CD4-positive, alpha-beta T cell treated with Interleukin-17A for 1 hour (primary cell): ENCODE measurements at places on chromosomes 2 and 18.

DNA sequence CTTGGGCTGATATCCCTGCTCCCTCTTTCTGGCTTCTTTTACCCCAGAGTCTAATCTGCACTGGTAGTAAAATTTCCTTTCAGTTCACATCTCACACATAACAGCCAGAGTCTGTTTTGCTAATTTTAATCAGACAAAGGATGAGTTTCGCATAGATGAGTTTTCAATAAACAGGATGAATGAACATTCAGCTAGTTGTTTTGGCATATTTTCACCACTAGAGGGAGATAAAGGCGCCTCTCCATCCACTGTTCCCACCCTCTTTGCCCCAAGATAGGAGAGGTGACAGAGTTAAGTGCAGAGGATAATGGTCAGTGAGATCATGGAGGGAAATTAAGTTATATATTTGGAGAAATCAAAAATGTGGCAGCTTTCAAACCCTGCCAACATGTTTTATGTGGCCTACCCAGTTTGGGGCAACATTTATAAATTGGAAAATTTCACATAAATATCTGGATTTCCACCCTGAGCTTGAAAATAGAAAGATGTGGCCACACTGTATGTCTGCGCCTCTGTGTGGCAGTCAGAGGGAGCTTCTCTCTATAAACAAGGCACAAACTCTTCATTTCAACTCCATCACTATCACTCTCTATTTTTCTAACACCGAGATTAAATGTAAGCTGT lies 48.5 kb upstream of the DTNA start:
- DNase-seq = peak; percentile 20

DNA sequence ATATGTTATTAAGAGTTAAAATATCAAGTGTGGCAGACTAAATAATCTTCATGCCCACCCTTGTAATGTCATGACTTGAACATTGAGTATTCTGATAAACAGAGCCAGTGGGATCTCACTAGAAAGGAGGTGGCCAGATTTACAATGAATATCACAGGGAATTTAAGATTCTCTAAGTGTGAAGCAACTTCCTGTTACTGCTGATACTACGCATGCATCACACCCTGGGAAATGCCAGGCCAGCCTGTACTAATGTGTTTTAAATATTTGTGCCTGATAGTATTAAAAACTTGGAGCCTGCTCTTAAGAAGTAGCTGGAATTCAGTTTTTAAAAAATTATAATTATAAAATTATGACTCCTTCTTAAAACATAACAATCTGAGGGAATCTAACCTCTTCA lies 148.3 kb downstream of the LAMA3 start:
- peak; percentile 21 for DNase-seq

GRCh38 chr2:76330865-76331264 lies 620.1 kb upstream of the GCFC2 start:
- no peak for DNase-seq

DNA sequence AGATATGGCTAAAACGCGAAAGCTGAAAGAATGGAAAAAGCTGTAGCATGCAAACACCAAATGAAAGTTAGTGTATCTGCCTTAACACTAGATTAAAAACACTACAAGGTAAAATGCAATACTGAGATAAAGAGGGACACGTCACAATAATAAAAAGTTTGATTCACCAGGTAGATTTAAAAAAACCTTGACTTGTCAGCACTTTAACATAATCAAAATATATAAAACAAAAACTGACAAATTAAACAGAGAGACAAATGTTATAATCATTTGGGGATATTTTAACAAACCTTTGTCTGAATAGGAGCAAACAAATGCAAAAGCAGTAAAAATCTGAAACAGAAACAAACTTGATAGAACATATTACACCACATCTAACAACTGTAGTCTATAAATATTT lies 18.3 kb downstream of the TLK1 start:
- no peak for DNase-seq

DNA sequence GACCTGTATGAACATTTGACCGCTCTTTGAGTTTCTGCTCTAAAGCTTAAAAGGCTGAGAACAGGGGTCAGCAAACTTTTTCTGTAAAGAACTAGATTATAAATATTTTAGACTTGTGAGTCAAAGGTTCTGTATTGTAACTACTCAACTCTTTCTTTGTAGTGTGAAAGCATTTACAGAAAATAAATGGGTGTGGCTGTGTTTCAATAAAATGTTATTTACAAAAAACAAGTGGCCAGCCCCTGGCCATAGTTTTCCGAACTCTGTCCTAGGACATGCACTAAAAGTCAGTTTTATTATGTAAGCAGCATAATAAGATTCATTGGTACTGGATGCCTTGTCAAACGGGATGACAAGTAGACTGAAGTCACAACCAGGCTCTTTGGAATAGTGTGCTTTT lies 434.9 kb downstream of the ZEB2 start:
- DNase-seq = no peak
